Omental fat pad (tissue), 4 donors: ENCODE measurements at places on chromosomes 1 and 21. TPM values are rescaled to one million over a fixed set of nuclear protein-coding genes. Genes with fewer than 3 reads are reported as not detected.

DNA sequence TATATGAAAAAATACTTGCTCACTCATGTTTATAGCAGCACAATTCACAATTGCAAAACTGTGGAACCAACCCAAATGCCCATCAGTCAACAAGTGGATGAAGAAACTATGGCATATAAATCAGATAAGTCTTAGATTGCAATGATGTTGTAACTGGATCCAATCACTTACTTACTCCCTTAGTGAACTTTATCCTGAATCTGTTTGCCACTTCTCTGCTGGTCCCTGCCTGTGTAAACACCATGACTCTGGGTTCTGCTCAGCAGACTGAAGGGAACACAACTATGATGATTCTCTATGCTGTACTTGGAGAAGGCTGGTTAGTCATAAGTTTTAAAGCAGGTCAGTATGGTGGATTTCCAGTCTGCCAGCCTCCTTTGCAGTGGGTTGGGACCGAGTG is 391.2 kb downstream of the RWDD3 start:
- no peak for DNase-seq

GRCh38 chr1:197918807-197919345 is 1.7 kb downstream of the LHX9 start:
- DNase-seq: no peak

- no peak for DNase-seq
Measured at GRCh38 chr1:172478485-172478884, 34.6 kb upstream of the PIGC start.

GRCh38 chr1:114130846-114131525 is 22.7 kb downstream of the SYT6 start:
- no peak for DNase-seq

- no peak for DNase-seq
Measured at GRCh38 chr21:38327984-38328383, 71.2 kb downstream of the KCNJ15 start.

GRCh38 chr1:12001249-12001917 is 17.9 kb upstream of the MIIP start:
- DNase-seq: peak; percentile 38

DNA sequence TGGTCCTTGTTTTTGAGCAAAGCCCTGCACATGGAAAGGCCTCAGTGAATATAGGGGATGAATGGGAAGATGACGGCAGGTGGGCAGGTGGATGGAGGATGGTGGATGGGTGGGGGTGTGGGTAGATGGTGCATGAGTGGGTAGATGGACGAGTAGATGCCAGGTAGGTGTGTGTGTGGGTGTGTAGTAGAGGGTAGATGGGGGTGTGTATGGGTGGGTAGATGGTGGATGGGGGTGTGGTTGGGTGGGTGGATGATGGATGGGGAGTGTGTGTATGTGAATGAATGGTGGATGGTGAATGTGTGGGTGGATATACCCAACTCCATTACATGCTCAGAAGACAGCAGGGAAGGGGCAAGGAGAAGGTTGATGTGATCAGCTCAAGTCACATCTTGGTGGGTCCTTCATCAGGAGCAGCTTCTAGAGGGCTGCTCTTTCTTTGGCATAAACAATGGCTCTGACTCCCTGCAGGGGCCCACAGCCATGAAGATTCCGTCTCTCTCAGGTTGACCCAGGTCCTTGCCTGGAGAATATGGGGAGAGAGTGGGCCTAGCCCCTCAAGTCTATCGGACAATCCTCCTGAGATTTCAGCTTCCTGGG is 34.2 kb downstream of the GRHL3 start:
- no peak for DNase-seq

DNA sequence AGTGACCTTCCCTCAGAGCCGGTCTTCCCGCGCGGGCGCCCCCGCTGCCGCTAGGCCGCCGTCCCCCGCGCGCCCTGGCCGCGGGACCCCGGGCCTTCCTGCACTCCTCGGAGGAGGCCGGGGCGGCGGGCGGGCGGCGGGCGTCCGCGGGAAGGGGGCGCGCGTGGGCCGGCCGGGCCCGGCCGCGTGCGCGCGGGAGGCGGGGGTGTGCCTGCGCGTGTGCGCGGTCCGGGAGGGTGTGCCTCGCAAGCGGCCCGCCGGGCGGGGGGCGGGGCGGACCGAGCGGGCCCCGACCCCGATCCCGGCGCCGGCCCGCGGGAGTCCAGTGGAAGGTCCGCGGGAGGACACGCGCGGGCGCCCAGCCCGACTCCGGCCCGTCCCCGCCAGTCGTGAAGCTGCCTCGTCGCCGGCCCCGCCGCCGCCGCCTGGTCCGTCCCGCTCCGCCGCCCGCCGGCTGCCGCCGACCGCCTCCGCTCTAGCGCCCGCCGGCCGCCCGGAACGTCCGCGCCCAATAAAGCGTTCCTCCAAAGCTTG is 438 bp downstream of the MRPS6 start:
- DNase-seq: no peak

GRCh38 chr1:201153474-201154388 is 543 bp downstream of the TMEM9 start:
- DNase-seq: no peak

DNA sequence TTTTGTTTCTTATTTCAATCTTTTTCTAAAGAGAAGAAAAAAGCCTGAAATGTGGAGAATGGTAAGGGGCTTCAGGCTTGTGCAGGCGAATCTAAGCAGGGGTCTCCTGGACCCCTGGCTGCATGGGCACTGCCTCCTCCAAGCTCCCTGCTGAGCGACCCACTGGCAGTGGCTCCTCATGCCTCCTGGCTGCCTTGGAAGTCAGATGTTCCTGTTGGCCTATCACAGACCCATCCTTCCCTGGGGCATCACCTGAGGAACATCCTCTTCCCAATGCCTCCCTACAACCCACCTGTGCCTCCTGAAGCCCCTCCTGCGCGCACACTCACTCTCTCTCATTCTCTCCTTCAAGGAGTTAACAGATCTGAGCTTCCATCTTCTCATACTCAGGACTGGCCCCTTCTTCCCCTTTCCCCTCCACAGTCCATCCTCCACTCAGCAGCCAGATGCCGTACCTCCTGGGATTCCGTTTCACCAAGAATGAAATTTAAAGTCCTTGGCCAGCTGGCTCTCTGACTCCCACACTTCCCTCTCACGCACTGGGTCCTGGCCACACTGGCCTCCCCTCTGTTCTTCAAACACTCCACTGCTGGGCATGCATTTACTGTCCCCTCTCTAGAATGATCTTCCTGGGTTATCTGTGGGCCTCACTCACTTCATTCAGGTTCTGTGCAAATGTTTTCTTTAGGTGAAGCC is 41.7 kb downstream of the AZIN2 start:
- no peak for DNase-seq

LMX1A gene
- total RNA-seq: not detected

BRDT gene
- not detected for total RNA-seq

MARK1 gene
- total RNA-seq: 9.1 TPM

NUCKS1 gene
- total RNA-seq: 67.0 TPM

TNNT2 gene
- 2.0 TPM for total RNA-seq

CDC14A gene
- 9.4 TPM for total RNA-seq

LYSMD1 gene
- total RNA-seq: 4.1 TPM

TFF2 gene
- total RNA-seq: not detected

DPT gene
- total RNA-seq: 298 TPM
